ENCODE measurements at places on chromosomes 16 and 17.

DNA sequence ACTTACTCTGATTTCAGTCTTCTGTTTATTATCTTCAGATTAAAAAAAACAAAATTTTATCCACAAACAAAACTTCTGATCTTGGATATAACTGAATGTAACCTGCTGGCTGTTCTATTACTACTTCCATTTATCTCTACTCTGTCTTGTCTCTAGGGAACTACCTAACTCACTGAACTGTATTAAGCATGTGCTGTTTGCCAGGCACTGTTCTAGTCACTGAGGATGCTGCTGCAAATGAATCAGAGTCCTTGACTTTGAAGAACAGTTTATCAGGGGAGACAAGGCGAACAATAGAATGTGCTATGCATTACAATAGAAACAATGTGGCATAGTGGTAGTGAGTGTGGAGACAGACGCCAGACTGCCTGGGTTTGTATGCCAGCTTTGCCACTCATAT, 2.3 kb upstream of the ANKRD40 start:
- DNase-seq: no peak

DNA sequence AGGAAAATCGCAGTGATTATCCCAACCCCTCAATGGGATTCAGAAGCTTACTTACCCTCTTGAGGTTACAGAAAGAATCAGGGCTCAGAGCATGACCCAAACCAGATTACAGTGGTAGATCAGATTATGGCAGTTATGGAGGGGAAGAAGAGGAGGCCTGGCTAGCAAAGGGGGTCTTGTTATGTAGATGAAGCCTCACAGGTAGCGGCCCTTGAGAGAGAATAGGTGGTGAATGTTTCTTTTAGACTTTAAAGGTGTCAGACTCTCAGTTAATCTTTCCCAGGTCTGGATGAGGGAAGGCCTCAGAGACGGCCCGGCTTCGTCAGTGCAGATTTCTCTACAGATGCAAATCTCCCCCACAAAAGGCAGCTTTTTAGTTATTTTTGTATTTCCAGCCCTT, 15.6 kb downstream of the RNF112 start:
- no peak for DNase-seq

DNA sequence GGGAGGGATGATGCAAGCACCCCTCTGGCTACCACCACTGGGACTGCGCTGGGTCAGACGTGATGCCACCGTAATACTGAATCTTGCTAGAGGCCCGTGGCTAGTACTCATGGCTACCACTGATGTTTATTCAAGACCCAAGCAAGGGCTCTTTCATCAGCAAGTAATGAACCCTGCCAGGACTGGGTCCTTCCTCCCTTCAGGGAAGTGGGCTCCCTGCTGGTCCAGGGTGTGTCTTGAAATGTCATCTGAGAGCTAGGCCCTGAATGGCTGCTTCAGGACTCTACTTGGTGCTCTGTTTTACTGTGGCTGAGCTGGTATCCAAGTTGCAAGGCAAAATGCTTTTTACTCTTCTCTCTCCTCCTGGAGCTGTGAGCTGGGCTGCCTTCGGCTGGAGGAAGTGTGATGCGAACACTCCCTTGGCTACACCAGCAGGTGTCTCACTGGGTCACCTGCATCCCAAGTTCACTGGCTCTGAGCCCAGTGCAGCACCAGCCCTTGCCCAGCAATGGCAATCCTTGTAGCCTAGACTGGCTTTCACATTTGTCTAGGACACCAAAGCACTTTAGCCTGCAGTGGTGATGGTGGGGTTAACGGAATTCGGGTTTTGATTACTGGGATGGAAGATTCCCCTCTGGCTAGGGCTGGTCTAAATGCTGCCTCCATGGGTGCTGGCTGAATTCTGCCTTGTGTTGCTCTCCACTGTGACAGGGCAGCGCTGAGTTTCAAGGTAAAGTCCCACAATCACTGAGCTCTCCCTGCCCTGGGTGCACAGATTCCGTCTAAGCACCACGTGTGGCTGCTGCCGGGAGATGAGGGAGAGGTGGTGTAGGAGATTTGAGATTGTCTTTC, 98.6 kb downstream of the USP22 start:
- peak; percentile 39 for DNase-seq

GRCh38 chr17:69762766-69763165, 312.3 kb upstream of the KCNJ16 start:
- no peak for DNase-seq

GRCh38 chr17:8696906-8697305, 47.7 kb downstream of the CCDC42 start:
- no peak for DNase-seq
